Dorsolateral prefrontal cortex (tissue), 122 donors: ENCODE measurements at places on chromosomes 12 and 14.

DNA sequence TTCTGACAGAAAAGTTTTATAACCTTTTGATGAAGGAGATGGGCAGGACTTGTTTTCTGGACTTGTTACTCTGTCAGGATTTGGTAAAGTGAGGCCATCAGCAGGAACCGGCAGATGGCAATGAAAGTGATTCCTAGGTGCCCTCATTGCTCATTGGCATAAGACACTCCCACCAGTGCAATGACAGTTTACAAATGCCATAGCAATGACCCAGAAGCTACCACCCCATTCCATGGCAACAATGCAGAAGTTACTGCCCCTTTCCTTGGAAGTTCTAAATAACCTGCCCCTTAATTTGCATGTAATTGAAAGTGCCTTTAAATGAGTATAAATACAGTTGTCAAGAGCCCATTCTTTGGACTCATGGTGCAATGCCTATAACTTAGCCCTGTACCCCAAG is 222.6 kb downstream of the CEP128 start:
- no peak for DNase-seq

GRCh38 chr14:24211311-24211710 is 2.0 kb downstream of the CHMP4A start:
- no peak for DNase-seq

DNA sequence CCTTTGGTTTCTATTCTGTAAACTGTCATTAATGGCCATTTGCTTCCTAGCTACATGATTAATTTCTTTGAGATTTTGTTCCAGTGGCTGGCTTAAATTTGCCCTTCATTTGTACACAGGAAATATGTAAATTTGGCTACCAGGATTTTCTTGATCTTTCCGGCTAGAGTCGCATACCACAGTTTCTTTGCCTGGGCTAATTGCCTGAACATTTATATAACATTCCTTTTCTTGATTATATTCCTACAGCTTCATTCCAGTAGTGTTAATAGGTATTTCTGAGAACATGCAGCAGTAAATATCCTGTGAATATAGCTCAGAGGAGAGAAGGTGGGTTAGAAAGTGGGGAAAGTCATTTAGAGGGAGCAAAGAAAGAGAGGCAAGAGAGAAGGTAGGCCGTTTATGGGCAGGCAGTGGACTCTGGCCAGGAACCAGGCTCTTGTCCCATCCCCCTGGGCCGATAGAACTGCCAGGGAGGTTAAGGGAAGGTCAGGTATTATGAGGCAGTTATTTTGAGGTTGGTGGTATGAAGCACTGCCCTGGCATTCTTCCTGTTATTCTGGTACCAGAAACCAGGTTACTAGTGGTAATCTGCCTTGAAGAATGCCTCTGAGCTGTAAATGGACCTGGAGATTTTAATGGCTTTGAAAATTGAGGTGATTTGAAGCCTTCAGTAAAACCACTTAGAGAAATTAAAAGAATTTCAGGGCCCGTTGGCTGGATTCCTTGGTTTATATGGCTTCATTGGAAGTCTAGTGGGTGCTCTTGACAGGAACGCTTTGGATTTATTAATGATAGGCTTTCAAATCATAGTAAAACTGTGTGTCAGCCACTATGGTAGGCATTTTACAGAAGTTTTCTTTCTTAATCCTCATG is 4.4 kb downstream of the RNF10 start:
- no peak for DNase-seq

DNA sequence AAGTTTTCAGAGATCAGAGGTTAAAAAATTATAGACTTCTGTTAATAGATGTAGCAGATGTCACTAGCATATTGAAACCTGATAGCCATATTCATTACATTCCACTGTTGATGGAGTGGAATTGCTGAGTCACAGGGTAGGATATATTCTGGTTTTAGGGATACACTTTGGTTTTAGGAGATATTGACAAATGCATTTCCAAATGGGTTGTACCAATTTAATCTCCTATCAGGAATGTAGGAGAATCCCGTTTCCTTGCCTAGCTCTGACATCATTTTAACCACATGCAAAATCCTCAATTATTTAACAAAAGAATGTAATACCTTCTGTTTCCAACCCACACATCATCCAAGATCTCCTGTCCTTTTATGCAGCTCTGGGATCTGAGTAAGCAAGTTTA is 30.7 kb upstream of the ESR2 start:
- DNase-seq, result no peak

DNA sequence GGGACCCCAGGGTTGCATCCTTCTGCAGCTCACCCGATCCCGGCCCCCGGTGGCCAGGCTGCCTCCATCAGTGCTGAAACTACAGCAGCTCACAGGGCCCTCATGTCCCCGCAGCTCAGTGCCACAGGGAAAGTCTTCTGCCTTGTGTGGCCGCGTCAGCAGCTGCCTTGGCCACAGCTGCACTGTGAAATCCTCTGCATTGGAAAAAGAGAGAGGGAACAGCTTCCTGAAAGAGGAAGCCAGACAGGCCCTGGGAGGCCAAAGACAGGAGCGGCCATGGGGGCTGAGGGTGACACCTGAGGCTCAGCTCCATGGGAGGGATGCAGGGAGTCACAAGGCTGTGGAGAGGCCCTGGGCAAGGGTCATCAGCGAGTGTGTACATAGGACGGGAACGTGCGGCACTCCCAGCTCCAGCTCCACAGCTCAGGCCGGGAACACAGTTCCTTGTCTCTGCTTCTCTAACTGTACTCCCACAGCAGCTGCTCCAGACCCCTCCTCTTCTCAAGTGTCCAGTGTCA is 32.7 kb downstream of the PARP2 start:
- no peak for DNase-seq

DNA sequence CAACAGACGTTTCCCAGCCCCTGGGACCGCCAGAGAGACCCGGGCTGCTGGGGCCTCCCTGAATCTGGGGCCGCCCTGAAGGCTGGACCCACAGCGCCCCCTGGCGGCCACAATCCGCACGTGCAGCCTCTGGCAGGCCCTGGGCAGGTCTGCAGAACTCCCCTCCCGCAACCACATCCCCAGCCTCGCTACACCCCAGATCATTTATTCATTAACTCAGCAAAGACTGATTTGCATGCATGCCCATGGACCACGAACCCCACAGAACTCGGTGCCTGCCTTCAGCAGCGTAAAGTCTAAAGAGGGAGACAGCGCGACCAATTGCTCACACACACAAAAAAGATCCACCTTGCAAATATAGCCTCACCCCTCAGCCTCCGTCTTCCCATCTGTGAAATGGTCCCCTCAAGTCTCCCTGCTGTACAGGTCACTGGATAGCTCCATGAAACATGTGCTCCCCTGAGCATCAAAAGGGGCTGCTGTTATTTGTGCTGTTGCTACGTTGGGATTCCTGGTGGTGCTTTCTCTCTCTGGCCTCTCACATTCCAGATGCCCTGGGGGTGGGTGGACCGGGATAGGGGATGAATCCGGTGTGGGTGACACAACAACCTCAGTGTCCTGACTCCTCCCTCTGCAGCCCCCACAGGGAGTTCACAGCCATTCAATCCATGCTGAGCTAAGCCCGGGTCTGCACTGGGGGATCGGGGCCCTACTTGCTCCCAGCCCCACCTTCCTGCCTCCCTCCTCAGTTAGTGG is 96.4 kb downstream of the SCARB1 start:
- DNase-seq, result peak; percentile 69

DNA sequence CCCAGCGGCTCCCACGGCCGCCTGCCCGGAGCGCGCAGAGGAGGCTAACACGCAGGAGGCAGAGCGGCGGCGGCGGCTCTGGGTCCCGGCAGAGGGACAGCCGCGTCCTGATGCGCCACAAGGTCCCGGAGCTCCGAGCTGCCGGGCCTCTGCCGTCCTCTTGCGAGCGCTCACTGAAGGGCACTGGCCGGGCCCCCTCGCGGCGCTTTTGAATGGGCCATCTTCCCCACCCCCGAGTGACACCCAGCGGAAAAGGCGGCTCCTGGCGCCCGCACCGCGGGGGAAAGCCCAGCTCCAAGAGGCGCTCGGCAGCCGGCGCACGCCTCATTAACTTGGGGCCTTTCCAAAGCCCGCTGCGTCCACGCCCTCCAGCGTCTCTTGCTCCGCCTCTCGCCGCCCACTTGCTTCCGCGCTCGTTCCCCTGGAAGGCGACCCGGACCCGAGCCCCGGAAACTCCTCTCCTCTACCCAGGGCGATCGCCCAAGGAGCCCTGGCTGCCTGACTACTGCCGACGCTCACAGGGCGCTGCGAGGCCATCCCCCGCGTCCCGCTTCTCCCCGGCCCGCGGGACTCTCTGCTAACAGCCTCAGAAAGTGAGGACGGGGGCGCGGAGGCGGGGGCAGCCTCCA is at the start of gene PHLDA1:
PHLDA1 (minus strand) TSS at position 363 of the 629 bp plus-strand sequence.
- peak; percentile 93 for DNase-seq

- no peak for DNase-seq
Measured at GRCh38 chr12:52010692-52011601, 4.2 kb downstream of the TAMALIN start.

- DNase-seq, result no peak
Measured at GRCh38 chr12:108724054-108724889, 7.0 kb downstream of the CORO1C start.

DNA sequence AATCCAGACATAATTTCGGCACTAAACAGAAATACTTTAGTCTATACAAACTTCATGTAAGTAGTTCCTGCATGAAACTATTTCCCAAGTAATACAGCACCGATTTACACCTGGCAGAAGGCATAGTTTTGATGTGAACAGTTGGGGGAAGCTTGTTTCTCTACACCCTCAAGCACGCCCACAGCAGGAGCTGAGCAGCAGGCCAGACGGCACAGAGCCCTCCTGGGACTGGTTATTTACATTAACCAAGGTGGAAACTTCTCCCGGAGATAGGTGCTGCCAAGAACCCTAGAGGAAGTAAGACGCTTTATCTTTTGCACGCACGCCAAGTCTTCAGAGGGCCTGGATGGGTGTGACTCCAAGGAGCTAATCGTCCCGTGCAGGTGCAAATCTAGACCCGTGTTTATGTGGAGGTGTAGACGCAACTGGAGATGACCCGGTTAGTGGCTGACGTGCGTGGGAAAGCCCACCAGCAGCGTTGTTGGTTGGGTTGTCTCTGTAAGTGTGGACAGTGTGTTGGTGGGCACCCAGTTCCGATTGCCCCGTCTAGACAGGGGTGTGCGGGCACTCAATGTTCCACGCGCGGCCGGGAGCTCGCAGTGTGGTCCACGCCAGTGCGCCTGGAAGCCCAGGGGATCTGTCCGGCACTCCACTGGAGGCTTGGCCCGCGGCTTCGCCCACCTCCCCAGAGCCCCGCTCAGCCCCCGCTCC is 767 bp upstream of the TCP11L2 start:
- DNase-seq, result peak; percentile 23

GRCh38 chr12:131971226-131971625 is 21.5 kb downstream of the EP400 start:
- DNase-seq, result no peak

DNA sequence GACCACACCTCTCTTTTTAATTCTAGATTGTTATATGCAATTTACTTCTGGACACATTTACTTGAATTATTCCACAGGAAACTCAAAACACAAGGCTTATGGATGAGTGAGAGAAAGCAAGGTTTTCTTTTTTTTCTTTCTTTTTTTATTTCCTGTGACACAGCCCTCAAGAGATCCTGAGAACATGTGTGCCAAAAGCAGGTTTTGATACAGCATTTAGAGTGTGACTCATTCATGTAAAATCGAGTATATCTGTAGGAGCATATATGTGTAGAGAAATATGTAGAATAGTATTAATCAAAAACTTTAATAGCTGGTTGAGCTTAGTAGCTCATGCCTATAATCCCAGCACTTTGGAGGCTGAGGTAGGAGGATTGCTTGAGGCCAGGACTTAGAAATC is 4.4 kb upstream of the MAX start:
- no peak for DNase-seq

- DNase-seq, result peak; percentile 85
Measured at GRCh38 chr14:80954687-80955299, 628 bp upstream of the TSHR start.

GRCh38 chr12:4153343-4153892 is 120.1 kb upstream of the CCND2 start:
- no peak for DNase-seq

DNA sequence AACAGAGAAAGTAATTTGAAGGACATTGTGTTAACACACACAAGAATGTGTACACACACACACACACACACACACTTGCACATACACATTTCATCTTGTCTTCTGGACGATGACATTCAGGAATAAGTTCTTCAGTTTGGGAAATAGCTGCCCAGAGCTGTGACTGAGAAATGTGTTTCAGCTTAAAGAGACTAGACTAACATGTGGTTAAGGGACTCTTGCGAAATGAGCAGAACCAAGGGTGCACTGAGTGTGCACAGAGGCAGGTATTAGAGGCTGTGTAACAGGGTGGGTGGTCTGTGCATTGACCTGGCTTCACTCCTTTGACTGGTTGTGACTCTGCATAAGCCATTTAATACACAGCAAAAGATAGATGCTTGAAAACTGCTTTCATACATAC is 29.4 kb upstream of the KCNA5 start:
- DNase-seq, result no peak

DNA sequence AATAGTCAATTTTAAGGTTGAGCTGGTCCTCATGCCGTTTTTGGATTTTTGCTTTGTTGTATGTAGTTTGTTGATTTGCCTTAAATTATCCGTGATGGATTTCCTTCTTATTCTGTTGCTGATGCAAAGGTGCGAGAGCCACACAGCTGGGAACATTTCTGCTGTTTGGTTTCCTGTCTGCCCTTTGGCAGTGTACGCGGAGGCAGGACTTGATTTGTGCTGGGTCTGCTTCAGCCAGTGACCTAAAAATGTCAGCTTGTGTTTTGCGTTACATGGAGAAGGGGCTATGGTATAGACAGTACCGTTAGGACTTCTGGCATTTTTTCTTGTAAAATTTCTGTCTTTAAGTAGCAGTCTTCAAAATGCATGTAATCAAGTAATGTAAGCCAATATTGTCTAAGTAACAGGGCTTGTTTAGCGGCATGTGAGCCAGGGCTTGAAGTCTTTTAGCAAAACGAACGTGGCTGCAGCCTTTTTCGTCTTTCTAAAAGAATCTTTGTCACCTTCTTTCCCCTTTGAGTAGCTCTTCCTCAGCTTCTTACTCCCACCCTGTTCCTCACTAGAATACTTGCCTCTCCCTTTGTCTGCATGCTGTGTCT is 18.2 kb upstream of the RD3L start:
- no peak for DNase-seq

DNA sequence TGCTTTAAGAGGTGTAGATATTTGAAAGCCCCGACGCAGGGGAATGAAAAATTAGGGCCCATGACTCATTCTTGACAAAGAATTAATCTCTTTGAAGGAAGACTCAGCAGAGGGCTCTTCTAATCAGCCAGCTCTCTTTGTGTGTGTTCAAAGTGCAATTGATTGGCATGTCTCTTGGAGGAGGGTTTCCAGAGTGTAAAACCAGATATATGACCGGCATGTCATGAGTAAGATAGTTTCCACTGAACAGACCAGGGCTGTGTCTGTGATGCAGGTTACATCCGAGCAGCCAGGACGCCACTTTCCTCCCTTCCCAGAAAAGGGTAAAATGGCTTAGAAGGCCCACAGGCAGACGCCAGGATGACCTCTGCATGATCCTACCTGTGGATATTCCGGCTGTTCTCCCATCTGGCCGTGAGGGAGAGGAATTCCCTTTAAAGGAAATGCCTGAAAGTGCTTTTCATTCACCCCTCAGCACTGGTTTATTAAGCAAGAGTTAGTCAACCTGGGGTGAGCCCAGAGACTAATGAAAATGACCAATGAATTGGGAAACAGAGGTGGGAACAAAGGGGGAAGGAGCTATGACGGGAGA is 7.2 kb upstream of the KRT75 start:
- no peak for DNase-seq

- DNase-seq, result no peak
Measured at GRCh38 chr12:5912011-5912410, 33.0 kb downstream of the ANO2 start.
